ENCODE measurements at places on chromosomes 12 and 14.

DNA sequence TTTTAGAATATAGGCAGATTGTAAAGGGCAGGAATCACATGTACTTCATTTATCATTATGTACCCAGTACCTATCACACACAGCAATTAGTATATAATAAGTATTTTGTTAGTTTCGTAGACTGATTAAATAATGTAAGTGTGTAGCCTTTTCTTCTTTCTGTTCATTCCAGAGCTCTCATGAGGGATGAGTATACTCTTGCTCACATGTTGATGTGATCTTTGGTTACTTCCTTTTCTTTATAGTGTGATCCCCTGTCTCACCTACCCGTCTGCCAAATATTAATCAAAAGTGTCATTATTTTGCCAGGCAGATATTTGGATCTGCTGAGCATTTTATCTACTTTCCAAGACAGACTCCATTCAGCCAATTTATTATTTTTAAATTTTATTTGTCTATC, 156.1 kb downstream of the PCNX1 start:
- peak; percentile 5 for DNase-seq

DNA sequence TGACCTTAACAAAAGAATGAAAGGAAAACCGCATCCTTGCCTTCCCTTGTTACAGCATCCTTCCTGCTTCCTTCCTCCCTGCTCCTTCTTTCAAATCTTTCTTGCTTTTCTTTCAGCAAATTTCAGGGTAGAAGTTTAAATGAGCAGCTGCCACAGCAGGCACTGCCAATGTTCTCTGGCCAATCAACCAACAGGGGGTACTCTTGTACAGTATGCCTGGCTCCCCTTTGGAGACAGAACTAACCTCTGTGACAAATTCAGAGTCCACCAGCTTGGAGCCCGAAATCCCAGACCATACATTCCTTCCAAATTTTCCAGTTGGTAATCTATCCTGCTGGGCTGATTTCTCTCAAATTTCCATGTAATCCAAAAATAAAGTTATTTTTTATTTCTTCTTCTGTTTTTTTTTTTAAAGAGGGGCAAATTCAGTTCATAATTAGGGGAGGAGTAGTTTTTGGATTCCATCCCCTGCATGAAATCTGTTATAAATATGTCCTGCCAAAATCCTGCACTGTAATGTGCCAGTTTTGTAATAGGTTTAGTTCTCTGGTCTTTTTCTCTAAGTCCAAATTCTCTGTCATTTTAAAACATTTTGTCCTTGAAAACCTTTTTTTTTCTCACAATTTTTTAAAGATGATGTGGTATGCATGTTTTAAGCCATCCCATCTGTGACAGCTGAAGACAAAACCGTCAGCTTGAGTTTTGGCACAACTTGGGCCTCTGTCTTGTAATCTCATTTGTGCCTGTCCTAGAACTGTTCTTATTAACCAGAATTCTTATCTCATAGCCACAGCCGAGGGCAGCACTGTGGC, 610.0 kb upstream of the LMO3 start:
- peak; percentile 28 for DNase-seq

- peak; percentile 49 for DNase-seq
Measured at GRCh38 chr14:106039400-106039799, 513.0 kb downstream of the TMEM121 start.

DNA sequence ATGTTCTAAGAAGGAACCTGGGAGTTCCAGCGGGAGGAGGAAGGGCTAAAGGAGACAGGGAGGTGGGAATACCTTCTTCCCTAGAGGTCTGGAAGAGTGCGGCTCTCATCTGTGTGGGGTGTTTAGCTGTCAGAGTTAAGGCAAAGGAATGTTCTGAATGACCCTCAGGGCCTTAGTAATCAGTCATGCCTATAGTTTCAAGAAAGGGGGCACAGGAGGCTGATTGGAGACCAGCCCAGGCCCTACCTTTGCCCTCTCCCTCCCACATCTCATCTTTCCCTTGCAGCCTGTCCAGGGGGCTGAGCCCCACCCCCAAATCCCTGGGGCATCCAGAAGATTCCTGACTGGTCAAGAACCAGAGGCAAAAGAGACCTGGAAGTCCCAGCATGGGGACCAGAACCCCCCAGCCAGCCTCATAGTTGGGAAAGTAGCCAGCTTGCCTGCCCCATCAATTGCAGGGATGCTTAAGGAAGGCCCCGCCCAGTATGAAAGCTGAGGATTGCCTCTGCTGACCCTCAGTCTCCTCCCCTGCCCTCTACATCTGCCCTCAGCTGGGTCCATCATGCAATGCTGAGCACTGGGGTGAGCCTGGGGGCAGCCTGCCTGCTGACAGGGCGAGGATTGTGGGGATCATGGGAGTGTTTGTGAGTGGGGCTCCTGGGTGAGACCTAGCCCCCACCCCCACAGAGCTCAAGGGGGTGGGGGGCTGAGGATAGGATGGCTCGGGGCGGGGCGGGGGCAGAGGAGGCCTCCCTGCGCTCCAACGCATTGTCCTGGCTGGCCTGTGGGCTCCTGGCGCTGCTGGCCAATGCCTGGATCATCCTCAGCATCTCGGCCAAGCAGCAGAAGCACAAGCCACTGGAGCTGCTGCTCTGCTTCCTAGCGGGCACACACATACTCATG, 1.8 kb downstream of the GPR162 start:
- no peak for DNase-seq

- DNase-seq, result no peak
Measured at GRCh38 chr12:14635776-14636175, 60.6 kb downstream of the GUCY2C start.

- no peak for DNase-seq
Measured at GRCh38 chr14:33210311-33210710, 271.6 kb downstream of the NPAS3 start.

DNA sequence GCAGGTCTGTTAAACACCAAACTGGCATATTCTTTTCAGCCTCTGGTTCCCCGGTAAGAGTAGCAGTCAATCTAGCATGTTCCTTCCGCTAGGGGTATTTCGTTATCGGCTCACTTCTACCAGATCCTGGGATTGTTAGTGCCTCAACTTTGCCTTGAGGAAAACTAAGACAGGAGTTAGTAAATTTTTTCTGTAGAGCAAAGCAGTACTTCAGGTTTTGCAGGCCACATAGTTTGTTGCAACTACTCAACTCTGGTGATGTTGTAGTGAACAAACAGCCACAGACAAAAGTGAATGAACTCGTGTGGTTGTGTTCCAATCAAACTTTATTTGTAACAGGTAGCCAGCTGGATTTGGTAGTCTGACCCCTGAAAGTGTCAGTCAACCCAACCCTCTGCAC, 6.3 kb upstream of the CDH24 start:
- no peak for DNase-seq

GRCh38 chr12:43008953-43009845, 419.7 kb upstream of the PRICKLE1 start:
- no peak for DNase-seq

DNA sequence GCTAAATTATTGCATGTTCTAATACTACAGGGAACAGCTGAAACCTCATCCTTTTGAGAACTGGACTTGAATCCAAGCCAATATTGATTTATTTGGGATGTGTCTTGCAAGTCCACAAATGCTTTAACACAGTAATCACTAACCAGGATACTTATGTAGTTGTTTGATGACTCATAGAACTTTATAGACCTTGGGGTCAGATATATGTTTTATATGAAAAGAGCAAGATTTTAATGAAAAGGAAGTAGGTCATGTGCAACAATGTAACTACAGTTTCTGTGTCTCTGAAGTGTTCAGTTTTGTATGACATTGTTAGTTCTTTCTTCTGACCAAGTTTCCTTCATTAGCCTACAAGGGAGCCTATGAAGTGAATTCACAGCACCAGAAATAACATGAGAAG, 352.0 kb downstream of the ZFP36L1 start:
- no peak for DNase-seq

DNA sequence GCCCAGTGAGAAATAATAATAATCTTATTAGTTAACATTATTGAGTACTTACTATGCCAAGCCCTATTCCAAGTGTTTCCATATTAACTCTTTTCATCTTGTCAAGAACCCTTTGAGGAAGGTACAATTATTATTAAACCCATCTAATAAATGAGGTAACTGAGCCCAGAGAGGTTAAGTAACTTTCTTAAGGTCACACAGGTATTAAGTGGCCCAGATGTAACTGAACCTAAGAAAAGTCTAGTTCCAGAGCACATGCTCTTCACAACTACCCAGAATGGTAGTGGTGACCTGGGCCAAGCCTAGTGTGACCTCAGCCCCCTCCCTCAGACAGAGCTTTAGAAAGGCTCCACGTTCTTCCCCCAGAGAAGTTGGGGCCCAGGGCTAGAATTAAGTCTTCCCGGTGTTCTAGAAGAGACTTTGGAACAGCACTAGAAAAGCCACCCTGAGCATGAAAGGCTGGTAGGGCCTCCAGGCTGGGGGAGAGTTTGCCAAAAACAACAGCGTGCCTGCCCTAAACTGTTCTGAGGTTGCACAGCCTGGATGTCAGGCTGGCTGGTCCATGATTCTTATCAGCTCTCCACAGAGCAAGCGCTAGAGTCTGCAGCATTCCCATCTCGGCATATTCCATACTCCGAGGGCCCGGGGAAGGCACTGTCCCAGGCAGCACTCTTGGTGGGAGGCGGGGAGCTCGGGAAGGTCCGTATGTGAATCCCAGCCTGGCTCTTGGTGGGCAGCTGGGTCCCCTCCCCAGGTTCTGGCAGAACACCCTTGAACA, 41.3 kb upstream of the CTDSP2 start:
- no peak for DNase-seq

DNA sequence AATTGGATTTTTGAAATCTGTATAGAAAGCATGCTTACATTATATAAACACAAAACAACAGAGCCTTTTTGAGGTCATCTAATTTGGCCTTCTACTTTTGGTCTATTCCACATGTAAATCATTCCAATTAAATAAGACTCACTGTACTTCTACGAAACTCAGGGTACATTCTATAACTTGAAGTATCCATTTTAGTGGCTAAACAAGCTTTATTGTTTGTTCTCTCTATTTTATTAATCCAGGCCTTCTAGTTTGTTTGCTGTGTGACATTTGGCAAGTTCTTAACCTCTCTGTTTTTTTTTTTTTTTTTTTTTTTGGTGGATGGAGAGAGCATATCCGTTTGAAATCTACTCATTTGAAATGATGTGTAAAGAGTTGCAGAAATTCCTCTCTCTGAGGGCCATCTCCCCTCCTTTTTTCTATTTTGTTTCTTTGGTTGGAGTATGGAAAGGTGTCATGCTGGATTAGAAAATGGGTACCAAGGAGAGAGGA, 58.1 kb upstream of the C12orf71 start:
- no peak for DNase-seq

DNA sequence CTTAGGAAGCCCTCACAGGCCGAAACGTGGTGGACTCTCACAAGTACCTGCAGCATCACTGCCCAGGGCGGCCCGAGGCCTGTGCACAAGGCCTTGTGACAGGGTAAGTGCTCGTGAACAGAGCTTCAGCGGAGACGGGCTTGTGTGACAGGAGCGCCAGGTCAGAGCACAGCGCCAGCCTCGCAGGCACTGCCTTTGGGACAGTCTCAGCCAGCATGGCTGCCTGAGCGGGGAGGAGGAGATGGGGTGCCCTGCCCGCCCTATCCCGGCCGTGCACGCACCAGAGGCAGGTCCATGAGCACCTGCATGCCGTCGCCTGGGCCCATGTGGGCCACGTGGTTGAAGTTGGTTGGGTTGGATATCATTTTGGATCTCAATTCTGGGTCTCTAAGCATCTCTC, 16.9 kb downstream of the AMN start:
- no peak for DNase-seq

GRCh38 chr14:102802834-102803523, 25.7 kb downstream of the TRAF3 start:
- no peak for DNase-seq

DNA sequence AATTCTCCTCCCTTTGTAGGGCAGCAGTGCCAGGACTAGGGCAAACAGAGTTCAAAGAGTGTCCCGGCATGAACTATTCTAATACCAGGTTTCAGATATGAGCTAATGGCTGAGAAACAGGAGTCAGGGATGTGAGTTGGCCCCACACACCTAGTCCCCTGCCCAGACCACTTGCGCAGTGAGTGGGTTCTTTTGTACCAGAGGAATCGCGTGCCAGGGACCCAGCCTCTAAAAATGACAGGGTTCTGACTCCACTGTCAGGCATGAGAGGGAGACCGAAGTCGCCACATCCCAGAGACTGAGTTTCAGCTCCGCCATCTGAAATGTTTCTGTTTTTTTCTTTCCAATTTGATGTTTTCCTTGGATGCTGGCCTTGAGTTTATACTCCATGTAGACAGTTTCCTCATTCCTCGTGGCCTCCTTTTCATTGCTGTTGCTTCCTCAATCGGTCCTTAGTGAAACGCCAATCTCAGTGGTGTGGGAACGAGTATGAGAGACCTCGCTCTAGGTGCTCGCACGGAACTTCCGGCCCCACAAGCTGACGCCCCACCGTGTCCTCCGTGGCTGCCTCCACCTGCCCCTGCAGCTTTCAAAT, 31.5 kb downstream of the FBXL14 start:
- DNase-seq, result no peak

DNA sequence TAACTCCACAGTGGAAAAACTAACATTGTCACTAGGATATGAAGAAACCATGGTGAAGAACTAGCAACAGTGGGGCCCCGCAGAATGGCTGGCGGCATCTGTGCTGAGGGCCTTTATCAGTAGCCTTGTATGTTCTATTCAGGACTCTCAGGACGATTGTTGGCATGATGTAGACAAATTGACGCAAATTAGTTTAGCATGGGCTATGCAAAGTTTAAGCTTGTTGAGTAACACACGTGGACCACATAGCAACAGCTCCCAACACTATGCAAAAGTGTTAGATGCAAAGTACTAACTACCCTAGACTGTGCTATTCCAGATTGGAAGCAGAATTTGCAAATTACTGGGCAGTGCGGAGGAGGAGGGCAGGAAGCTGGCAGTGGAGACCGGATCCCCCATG, 38.2 kb upstream of the TMEM263 start:
- no peak for DNase-seq

DNA sequence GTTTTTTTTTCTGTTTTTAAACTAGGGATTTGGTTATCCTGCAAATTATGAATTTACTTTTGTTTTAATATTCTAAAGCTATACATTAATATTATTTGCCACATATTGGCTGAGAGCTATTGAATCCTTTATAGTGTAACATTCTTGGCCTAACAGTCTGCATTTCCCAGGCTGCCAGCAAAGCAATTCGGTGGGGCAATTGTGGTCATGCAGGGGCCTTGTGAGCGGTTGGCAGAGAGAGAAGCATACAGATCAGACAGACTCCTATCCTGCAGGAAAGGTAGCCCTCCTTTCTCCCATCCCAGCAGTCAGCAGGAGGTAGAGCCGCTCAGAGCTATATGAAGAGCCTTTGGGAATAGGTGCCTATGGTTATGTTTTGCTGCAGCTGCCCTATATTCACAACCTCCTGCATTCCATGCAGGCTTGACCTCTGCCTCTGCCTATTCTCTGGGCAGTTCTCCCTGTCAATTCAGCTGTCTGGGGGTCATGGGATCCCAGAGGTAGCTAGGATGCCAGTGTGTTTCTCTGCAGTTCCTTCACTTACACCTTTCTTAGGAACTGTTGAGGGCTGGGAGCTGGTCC, 144.7 kb downstream of the GPHN start:
- no peak for DNase-seq
